Stimulated activated CD8-positive, alpha-beta memory T cell treated with anti-CD3 and anti-CD28 coated beads, Interleukin-2, amount 100 ng/mL, for 48 hours (primary cell): ENCODE measurements at places on chromosomes 2 and 18.

GRCh38 chr2:16774091-16774490, 108.5 kb upstream of the CYRIA start:
- DNase-seq = no peak

DNA sequence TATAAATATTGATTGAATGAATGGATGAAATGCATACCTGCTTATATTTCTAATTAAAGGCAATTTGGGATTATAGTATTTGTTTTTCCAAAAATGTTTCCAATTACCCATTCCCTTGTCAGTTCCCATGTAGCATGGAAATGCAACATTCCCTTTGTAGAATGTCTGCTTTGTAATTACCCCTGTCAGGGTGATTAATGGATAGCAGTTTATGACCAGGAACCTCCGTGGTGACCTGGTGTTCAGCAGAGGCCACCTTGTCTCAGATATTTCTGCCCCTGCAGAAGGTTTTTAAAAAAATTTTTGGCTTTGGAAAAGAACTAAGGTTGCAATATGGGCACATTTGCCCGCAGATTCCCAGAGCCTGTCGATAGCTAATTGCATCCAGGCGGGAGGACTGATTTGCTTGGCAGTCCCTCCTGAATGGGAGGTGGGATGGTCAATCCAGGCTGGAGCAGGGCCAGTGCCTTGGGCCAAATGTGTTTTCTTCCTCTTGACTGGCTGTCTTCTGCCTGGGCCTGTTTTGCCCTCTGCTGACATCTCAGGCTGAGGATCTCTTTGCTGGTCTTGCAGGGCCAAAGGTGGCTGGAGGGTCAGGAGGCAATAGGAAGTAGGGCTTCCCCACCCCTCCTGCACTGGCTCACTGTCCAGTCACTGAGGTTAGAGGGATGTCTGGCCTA, 82.1 kb downstream of the TMEM182 start:
- no peak for DNase-seq

GRCh38 chr2:200428961-200429665, 80.8 kb downstream of the KCTD18 start:
- DNase-seq = no peak

DNA sequence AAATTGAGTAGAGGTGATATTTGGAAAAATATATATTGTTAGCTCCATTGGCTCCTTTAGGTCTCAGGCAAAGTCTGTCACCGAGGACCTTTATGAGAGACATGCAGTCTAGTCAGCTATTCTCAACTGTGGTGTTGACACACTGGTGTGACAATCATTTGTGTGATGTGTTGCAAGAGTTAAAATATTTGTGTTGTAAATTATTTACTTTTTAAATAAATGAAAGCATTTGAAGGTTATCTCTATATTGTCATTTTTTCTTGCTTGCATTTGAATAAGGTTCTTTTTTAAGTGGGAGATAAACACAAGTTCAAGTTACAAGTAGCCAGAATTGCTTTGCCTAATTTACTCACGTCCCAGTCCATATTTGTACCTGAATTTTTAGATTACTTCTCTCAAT, 4.3 kb downstream of the REL start:
- no peak for DNase-seq

DNA sequence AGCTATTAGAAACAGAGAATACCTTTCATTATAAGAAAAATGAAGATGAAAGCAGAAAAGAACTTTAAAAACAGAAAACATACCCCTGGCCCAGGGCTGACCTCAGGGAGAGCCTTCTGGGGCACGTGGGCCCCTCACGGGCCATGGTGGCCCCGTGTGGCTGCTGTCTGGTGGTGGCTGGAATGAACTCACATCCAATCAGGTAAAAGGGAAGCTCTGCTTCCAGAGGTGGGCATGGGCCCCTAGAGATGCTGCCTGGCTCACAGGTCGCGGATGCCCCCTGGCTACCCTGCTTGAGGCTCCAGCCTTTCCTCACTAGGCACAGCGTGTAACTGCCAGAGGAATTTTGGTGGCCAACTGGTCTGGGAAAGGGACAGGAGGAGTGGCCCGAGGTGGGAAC, 16.6 kb downstream of the SNORC start:
- DNase-seq = no peak

DNA sequence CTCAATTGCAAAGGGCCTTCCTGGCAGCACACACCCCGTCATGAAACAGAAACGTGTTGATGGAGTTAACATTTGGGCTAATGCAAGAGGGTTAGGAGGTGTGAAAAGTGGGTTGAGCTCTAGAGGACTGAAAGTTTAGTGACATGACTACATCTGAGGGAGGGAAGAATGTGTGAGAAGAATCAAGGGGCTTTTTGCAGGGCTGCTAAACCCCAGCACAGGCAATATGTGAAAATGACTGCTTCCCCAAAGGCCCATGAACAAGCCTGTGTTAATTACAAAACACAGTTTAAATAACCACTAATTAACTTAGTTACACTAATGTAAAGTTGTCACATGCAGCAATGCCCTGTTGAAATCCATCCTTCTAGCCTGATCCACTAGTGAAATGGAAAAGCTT, 63.4 kb upstream of the PEX13 start:
- no peak for DNase-seq

DNA sequence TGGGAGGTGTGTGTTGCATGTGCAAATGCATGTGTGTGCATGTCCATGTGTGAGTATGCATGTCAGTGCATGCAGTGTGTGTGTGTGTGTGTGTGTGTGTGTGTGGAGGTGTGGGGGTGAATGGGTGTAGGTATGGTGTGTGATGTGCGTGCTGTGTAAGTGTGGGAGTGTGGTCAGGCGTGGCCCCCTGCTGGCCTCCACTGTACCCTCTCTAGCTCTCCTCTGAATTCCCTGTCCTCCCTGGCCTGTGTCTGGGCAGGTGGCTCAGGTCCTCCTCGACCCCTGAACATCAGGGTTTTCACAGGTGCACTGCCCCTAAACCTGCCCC, 230.2 kb downstream of the CELF4 start:
- DNase-seq = no peak

- peak; percentile 18 for DNase-seq
Observed at GRCh38 chr2:232876161-232876977, 6.3 kb downstream of the SNORC start.

- no peak for DNase-seq
Observed at GRCh38 chr2:66323406-66323805, 111.5 kb upstream of the MEIS1 start.

GRCh38 chr2:120261387-120262006, 8.8 kb downstream of the RALB start:
- no peak for DNase-seq

GRCh38 chr2:65562890-65563289, 130.5 kb upstream of the SPRED2 start:
- no peak for DNase-seq

- no peak for DNase-seq
Observed at GRCh38 chr2:197205585-197206215, 104.9 kb downstream of the ANKRD44 start.

DNA sequence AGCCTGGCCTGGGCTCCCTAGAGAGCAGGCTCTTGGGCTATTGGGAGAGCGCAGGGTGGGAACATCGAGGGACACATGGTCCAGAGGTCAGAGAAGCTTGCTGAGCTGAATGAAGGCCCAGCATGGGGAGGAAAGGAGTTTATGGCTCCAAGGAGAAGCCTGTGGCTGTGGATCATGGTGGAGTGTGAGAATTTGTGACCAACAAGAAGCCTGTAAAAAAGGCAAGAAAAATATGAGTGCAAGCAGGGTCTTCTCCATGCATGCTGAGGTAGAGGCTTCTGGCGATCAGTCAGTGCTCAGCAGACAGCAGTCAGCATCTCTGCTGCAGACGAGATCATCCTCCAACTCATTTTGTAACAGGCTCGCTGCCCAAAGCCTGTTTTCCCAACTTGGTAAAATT, 1.3 kb upstream of the SCYGR3 start:
- no peak for DNase-seq

- DNase-seq = no peak
Observed at GRCh38 chr18:3725115-3725514, 275.1 kb downstream of the TGIF1 start.

DNA sequence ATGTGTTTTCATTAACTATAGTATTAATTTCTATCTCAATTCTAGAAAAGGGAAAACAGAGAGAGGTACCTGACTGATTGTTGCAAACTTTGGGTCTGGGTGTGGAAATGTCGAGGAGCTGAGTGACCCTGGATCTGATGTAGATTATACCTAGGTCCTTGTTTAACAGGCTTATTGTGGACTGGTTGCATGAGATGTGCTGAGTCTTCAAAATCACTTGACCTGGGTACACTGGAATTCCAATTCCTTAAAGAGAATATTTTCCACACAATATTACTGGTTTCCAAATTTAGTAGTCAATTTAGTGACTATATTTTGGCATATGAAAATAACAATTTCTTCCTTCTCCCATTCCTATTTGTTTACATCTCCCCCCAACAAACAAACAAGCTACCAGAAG, 13.6 kb downstream of the DUSP11 start:
- DNase-seq = no peak

GRCh38 chr2:73297151-73297559, 3.8 kb upstream of the EGR4 start:
- no peak for DNase-seq

DNA sequence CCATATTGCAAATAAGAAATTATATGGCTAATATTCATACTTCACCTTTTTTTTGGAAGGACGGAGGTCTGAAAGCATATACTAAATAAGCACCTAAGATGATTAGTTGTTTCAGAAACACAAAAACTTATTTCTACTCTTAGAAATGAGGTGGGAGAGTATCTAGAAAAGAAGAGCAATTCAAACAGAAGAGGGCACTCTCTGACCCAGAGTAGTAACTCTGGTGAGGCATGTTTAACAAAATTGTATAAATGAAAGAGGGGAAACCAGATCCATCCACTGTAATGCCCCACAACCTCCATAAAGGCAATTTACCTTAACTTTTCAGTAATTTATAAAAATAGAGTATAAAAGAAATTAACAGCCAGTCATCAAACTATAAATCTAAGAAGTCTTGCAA, 669.6 kb upstream of the VRK2 start:
- DNase-seq = no peak

DNA sequence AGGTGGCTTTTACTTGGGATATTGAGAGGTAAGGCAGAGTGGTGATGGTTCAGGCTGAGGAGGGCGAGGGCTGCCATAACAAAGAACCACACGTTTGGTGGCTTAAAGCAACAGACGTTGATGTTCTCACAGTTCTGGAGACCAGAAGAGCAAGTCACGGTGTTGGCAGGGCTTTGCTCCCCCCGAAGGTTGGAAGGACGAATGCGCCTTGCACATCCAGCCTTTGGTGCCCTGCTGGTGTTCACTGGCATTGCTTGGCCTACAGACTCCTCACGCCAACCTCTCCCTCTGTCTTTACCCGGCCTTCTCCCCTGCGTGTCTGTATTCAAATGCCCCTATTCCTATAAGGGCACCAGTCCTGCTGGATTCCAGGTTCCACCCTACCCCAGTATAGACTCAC, 125.4 kb downstream of the TPO start:
- DNase-seq = no peak

- DNase-seq = no peak
Observed at GRCh38 chr2:1521878-1522830, 108.9 kb downstream of the TPO start.

- DNase-seq = no peak
Observed at GRCh38 chr18:61337527-61337926, 4.3 kb downstream of the CDH20 start.

GRCh38 chr2:21367421-21367820, 243.7 kb downstream of the TDRD15 start:
- no peak for DNase-seq

DNA sequence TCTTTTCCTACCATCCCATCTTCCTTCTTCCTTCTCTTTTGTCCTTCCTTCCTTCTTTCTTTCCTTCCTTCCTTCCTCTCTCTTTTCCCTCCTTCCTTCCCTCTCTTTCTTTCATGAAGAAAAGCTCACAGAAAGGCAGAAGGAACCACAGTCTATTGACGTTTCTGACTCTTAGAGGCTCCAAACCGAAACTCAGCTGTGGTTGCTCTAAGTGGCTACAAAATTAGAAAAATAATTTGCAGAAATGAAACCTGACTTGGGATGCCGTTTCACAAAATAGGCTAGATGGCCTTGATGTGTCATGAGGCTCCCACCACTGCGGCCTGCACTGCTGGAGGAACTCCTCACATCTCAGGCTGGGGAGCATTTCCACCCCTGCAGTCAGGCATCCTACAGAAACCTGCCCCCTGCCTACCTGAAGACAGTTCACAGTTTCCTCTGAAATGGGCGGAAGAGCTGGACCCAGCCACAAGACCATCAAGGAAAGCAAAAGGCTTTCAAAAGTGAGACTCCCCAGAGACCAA, 165.6 kb downstream of the SMAD7 start:
- no peak for DNase-seq

GRCh38 chr2:122072666-122073065, 317.2 kb downstream of the TSN start:
- no peak for DNase-seq

DNA sequence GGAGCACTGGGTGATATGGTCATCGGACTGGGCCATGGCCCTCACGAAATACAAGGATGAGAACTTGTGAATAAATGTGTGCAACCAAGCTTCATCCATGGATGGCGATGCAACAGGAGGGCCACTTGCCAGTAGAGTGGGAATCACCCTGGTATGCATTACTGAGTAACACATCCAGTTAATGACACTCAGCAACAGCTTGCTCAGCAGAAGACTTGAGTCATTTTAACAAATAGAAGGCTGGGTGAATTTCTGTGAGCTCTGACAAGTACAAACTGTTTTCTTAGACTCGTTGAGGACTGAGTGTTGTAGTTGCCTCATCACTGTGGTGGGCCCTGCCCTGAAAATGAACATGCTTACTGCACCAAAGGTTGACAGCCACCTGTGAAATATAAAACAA, 221.6 kb downstream of the NCKAP5 start:
- no peak for DNase-seq

DNA sequence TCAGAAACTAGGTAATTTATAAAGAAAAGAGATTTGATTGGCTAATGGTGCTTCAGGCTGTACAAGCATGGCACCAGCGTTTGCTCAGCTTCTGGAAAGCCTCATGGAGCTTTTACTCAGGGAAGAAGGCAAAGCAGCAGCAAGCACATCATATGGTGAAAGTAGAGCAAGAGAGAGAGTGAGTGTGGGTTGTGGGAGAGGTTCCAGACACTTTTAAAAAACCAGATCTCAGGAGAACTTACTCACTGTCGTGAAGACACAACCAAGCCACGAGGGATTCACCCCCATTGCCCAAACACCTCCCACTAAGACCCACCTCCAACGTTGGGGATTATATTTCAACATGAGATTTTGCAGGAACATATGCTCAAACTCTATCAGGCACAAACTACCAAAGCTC, 554.6 kb upstream of the TNP1 start:
- DNase-seq = no peak

DNA sequence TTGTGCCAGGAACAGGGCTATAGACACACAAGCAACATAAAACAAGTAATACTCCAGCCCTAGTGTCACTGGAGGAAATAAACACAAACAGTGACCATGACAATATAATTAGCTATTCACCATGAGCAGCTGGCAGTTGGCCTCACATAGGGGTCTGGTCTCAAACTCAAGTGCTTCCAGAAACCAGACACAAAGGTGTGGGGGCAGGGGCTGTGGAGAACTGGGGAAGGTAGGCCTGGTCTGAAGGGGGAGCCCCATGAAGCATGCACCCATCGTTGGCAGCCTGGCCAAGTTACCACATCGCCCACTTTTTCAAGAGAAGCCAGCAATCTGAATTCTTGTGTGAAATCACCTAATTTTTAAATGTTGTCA, 49.5 kb upstream of the SP3 start:
- no peak for DNase-seq
